ENCODE measurements at places on chromosomes 12 and 14. TPM values are rescaled to one million over a fixed set of nuclear protein-coding genes. Genes with fewer than 3 reads are reported as not detected.
A peak's percentile ranks its signal among the peaks of the same experiment; 100 is the strongest.

IGFBP6 gene
- total RNA-seq: 9.0 TPM

DNA sequence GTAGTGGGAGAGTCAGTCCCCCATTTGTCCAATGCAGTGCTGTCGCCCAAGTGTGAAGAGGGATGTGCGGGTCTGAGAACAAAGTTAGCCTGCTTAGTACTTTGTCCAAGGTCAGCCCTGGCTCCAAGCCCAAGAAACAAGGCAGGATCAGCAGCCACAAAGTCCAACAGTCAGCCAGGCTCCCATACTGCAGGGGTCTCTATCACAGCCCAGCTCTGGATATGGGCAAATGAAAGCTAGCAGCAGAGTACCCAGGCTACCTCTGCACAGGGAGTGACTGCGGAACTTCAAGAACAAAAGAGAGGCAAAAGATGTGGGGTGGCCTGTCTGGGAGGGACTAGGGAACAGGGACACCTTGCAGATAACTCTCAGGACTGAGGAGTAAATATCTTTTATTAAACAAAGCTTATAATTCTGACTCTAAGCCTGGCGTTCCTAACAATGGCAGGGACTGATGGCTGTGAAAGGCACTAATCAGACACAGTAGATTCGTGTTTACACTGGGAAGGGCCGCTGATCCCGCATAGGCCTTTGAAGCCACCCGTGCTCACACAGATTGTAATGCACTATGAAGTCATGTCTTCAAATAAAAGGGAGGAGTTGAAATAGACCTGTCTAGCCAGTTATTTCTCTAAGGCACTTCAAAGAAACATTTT lies 91.0 kb upstream of the EEA1 start:
- no peak for DNase-seq

- no peak for DNase-seq
Measured at GRCh38 chr12:103687253-103687652, 100.2 kb downstream of the STAB2 start.

IL26 gene
- not detected for total RNA-seq

GRCh38 chr14:65336191-65336591 lies 76.3 kb upstream of the FUT8 start:
- no peak for DNase-seq

DNA sequence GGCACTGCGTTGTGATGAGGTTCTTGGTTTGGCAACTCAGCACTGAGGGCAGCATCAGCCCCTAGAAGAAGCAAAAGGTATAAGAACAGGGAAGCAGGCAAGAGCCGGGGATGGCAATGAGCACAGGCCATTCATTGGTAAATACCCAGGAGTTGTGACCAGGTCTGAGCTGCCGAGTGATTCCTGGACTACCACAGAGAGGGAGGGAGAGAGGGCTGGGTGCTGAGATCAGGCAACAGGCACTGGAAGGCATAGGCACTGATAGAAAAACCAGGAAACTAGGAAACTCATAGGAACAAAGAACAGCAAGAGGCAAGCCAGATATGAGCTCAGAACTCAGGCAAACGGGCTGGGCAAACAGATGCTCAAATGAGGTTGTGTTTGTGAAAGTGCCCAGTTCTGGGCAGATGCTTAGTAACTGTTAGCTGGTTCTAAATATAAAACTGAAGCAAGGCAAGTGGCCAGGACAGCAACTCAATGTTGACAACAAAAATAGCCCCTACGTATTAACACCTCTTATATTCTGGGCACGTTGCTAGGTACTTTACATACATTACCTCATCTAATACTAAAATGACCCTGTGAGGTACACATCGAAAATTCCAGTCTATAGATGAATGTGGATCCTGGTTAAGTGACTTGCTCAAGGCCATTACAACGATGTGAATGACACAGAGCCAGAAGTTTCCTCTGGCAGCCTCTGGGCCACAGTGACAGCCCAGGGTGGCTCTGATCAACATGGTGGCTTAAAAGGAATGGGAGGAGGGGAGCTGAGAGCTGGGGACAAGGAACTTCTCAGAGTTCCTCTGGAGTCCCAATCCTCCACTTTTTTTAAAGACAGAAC lies 121.1 kb downstream of the PRMT8 start:
- DNase-seq: no peak

GRCh38 chr12:92324849-92325500 lies 179.3 kb upstream of the BTG1 start:
- no peak for DNase-seq

GRCh38 chr12:129961856-129962255 lies 58.0 kb upstream of the TMEM132D start:
- DNase-seq: no peak

ANKRD33 gene
- not detected for total RNA-seq

- DNase-seq: no peak
Measured at GRCh38 chr14:32621585-32621984, 292.5 kb downstream of the AKAP6 start.

SPX gene
- total RNA-seq: 0.41 TPM

- DNase-seq: no peak
Measured at GRCh38 chr14:32802295-32802694, 136.4 kb upstream of the NPAS3 start.

DNA sequence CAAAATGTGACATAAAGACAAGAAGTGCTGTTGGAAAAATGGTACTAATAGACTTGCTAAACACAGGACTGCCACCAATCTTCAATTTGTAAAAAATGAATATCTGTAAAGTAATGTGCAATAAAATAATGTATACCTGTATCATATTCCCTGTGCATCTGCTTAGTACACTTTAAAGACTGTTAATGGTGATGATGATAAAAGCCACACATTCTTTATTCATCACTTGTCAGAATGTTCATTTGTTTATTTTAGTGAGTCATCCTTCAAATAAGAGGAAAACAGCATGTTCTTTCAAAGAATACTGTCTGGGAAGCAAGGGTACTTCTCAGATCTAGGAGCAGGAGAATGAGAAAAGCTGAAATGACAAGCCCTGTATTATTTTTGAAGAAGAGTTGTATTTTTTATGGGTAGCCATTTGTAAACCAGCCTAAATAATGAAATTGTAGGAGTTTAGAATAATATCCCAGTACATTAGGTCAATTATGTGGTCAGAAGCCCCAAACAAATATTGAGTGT lies 78.3 kb upstream of the PSMA6 start:
- DNase-seq: no peak

RDH11 gene
- 128 TPM for total RNA-seq

COCH gene
- total RNA-seq: 48.5 TPM

DNA sequence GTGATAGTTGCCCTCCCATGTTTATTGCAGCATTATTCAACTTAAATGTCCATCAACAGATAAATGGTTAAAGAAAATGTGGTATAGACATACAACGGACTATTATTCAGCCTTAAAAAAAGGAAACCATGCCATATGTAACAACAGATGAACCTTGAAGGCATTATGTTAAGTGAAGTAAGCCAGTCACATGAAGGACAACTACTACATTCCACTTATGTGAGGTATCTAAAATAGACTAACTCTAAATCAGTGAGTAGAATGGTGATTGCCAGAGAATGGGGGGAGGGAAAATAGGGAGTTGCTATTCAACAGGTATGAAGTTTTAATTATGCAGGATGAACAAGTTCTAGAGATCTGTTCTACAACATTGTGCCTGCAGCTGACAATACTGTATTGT lies 10.1 kb downstream of the PCNX4 start:
- no peak for DNase-seq

TMPRSS12 gene
- not detected for total RNA-seq

GRCh38 chr12:44358636-44359035 lies 517.5 kb downstream of the NELL2 start:
- no peak for DNase-seq

GRCh38 chr12:27652174-27652763 lies 44.0 kb upstream of the REP15 start:
- DNase-seq: peak; percentile 28

DNA sequence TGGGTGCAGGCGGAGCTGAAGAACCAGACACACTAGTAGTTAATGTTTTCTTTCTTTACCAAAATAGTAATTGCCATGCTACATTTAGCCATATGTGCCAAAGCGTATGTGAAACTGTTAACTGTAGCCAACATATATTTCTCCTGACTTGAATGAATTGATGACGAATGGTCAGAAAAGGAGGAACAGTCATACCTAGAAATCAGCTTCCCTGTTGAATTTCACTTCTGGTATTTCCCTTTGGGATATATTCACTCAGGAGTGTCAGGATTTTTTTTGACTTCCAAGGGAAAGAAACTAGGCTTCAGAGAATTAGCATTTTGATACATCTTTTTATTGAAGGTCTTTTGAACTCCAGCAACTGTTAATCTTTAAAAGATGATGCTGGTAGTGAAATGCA lies 87.0 kb downstream of the ERC1 start:
- DNase-seq: no peak

DNA sequence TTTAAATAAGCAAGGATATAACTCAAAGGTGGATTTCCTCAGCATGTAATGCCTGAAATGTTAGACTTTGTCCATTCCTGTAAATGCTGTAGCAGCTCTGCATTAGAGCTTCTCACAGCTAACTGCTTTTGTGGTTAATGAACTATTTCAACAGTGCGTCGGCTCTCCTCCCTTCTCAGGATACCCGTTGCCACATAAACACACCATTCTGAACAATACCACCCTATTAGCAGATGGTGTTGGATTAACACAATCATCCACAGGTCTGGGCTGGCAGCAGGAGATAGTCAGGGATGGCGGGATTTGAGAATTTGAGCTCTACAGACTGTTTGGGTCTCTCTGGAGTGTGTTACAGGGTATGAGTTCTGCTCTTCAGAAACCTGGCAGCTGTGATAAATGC lies 33.5 kb upstream of the C12orf42 start:
- DNase-seq: no peak

DNA sequence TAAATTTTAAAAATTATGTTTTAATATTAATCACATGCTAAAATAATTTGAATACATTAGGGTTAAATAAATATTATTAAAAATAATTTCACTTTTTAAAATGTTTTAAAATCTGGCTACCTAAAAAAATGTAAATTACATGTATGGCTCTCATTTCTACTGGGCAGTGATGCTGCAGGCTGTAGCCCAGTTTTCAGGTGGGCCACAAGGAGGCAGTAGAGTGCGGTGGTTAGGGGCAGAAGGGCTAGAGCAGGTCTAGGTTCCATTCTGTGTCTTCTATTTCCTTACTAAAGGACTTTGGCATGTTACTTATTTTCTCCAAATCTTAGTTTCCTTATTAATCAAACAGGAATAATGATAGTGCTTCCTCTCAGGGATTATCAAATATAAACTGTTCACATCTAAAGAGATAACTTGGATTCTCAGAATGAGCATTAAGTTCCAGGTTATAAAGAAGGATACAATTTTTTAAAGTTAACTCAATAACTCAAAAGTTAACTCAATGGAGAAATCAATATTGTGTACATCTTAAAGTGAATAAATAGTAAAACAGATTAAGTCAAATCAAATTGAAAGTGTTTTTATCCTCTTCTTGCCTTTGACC lies 54.9 kb upstream of the OVCH1 start:
- DNase-seq: peak; percentile 18

C12orf50 gene
- not detected for total RNA-seq

DNA sequence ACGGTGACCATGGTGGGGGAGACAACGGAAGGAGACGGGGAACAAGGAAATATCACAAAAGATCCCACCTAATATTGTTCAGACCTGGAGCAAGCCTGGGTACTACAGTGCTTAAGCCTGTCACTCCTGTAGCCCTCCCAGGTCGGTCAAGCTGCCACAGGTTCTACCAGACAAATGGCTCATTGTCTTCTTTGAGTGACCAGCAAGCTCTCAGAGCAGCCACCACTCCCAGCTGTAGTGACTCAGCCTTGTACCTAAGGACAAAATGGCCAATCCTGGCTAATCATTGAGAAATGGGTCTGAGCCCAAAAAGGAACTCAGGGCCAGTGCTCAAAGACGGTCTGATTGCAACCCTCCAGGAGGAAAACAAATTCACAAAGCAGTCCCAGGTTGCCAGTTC lies 238.4 kb upstream of the NOS1 start:
- no peak for DNase-seq

DNA sequence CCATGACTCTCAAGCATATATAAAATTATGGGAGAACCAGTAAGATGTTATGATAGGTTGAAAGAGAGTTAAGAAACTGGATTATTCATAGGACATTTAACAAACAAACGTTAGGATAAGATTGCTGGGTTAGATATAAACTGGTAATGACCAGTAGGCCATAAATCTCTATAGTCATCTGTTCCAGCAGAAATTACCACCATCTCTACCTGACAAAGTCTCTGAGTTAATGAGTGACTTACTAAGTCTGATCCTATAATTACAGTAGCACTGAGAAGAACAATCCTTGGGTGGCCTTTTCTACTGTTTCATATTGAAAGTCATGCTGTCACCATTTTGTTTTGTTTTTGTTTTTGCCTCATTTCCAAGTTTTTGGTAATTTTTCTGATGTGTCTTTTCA lies 136.9 kb upstream of the CNOT2 start:
- no peak for DNase-seq

All from frontal cortex (tissue), 4 donors.